Cerebellar nuclear complex (tissue), 1 donor: ENCODE measurements at places on chromosomes 1 and 21.

DNA sequence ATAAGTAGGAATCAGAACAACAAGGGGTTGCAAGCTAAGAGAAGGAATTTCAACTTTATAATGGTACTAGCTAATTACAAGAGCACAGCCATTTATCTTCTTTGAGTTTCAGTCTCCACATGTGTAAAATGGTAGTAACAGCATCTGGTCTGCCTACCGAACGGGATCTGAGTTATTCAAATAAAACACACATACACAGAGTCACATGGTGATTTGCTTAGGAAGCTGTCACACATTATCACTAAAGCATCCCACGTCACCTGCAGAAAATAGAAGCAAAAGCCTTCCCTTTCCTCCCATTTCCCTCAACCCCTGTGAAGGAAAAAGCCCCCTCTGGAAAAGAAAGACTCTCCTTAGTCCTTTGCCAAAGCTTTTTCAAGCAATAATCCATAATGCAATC, 389.7 kb downstream of the OMA1 start:
- no peak for DNase-seq

DNA sequence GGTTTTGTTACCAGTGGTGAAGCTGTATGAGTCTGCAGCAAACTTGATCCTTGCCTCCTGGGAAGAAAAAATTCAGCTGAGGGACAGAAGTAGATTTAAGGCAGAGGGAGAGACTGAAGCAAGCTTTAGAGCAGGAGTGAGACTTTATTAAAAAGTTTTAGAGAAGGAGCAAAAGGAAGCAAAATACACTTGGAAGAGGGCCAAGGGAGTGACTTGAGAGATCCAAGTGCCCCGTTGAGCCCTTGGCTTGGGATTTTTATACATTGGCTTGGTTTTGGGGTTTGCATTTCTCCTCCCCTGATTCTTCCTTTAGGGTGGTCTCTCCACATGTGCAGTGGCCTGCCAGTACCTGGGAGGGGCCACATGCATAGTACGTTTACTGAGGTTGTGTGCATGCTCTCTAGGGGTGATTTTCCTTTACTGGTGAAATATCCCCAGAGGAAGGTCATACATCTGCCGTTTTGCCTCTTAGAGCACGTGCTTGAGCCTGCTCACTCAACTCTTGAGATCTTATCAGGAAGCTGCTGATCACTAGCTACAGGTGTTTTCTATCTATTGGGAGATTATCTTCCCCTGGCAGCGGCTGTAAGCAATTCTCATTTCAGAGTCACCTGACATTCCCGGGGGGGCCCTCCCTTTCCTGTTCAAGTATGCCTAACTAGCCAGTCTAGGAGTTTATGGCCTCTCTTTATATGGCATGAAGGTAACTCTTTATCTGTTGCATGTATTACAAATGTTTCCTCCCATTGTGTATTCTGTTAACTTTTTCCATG, 20.3 kb downstream of the FASLG start:
- DNase-seq: no peak

- DNase-seq: no peak
Measured at GRCh38 chr1:233725423-233725822, 111.5 kb downstream of the KCNK1 start.

DNA sequence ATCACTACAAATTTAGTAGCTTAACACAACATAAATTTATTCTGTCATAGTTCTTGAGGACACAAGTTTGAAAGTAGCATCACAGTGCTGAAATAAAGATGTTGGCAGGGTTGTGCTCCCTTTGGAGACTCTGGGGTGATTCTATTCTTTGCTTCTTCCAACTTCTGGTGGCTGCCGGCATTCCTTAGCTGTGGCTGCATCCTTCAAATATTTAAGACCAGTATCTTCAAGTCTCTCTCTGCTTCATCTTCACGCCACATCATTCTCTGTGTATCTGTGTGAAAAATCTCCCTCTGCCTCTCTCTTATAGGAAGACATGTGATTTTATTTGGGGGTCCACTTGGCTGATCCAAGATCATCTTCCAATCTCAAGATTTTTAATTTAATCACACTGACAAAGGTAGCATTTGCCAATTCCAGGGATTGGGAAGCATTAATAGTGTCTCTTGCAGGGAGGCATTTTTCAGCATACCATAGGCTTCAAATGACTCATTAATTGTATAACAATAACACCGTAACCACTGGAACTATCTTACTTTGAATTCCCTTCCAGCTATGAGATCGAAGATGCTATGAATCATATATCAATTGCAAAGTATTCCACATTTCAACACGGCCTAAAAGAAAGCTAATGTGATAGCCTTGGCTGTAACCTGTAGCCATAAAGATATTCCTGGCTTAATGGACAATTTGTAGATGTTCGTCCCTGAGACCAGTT, 74.6 kb downstream of the DPT start:
- DNase-seq: no peak

DNA sequence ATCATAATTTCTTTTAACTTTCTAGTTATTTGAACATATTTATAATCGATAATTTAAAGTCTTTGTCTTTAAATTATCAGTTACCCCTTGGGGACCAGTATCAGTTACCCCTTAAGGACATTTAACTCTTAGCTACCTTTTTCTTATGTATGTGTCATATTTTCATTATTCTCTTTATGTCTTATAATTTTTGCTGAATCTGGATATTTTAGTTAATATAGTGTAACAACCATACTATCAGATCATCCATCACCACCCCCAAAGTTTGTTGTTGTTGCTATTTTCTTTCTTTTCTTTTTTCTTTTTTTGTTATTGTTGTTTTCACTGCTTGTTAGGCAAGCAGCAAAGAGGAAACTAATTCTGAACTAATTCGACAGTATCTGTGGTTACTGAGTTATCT, 57.0 kb upstream of the TNFSF18 start:
- no peak for DNase-seq

DNA sequence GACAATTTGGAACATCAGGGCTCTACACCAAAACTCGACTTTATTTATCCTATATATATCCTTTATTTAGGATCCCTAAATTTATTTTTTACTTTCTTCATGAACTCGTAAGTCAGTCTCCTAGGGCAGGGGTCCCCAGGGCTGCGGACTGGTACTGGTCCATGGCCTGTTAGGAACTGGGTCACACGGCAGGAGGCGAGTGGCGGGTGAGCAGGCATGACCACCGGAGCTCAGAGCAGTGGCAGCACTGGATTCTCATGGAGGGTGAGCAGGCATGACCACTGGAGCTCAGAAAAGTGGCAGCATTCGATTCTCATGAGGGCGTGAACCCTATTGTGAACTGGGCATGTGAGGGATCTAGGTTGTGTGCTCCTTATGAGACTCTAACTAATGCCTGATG, 427.0 kb downstream of the SMYD3 start:
- no peak for DNase-seq

DNA sequence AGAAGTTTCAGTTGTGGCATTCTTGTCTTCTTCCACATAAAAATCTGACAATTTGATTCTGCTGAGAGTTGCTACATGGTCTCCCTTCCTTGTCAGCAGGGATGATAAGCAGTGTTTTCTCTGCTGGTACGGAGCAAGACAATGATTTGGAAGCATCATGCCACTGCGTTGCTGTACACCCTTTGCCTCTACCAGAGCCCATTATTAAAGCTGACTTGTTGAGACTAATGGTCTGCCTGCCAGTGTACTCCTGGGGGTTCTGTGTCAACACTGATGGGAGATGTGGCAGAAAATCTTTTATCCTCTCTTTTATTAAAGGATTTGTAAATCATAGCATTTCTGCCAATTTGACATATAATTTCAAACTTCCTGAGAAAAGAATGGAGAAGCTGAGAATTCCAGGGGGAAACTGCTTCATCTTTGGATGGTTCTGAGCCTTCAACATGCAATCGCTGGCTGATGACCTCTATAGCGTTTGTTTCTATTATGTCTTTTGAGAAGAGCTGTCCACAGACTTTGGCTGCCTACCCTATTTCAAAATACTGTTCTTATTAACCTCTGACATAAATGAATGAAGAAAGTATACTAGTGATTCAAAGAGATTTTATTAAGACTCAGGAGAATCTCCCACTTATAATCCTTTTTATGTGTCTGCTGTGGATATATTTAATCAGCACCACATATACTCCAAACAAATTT, 47.9 kb upstream of the DYNLT5 start:
- no peak for DNase-seq

DNA sequence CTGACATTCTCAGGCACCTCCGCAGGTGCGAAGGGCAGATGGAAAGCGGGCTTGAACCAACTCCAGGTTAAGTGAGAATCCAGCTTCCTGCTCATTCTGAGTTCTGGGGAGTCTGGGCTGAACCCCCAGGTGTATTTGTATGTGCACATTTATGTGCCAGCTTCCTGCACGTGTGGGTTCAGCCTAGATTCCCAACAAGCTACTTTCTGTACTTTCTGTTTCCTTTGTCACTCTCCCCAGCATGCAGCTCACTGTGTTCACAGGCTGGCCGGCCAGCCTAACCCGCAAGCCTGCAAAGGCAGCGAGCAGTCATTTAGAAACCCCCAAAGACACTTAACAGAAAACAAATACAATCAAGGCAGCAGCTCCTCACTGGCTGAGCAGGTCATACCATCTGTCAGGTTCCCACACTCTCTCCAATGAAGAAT, 1.3 kb upstream of the IL19 start:
- no peak for DNase-seq

DNA sequence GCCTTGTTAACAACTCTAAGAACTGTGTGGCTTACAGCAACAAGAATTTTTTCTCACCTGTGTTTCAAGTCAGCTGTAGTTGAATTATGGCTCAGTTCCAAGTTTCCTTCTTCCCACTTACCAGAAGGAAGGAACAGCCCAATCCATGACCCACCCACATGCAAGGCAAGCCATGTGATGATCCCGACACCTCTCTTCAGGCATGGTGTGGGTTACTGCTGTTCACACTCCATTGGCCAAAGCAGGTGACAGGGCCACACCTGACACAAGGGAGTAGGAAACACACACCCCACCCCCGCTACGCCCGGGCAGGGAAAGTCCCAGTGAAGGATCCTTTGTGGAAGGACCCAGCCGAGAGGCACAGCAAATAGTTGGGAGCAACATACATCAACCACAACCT, 36.3 kb downstream of the KCNJ15 start:
- no peak for DNase-seq

DNA sequence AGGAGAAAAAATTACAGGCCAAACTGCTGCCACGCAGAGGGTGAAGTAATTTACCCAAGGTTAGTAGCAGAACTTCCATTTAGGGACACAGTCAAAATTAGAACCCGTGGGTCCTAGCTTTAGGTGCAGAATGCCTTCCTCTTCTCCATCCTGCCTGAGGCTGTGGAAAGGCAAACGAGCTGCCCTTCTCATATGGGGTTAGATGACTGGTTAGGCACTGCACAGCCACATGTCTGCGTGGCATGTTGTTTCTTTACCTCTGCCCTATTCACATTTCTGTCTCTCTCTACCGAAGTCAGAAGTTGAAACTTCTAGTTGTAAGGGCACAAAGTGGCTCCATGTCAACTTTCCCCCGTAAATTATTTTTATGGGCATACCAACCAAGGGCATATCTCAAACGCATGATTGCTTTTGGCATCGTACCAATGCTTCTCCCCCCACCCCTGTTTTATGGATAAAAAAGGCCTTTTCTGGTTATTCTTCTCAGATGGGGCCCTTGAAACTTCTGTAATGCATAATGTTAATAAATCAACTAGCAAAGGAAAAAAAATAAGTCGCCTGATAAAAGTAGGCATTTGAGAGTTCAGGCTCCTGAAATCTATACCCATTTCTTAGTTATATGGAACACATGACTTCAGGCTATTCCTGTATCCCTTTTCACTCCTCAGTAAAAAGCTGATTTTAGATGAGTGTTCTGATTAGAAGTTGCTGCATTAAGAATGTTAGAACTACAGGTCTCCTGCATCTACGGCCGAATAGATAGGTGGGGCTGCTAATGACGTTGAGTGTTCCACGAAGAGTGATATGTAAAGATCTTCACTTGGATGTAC, 139.6 kb upstream of the NRIP1 start:
- no peak for DNase-seq

GRCh38 chr1:48164571-48164970, 57.9 kb upstream of the SLC5A9 start:
- no peak for DNase-seq

GRCh38 chr21:15005391-15005790, 59.4 kb downstream of the NRIP1 start:
- no peak for DNase-seq

DNA sequence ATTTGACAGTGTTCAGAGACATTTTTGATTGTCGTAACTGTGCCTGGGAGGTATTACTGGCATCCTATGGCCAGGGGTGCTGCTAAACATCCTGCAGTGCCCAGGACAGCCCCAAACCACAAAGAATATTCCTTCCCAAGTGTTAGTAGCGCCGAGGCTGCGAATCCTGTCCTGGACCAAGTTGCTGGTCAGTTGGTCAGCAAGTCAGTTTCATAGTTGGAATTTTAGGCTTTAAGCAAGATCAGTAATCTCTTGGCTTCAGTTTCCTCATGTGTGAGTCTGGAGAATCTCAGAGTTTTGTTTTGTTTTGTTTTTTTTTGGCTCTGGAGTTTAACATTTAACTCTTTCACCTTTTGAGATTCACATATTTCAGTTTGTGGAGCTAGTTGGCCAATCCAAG, 65.0 kb downstream of the MTR start:
- no peak for DNase-seq

DNA sequence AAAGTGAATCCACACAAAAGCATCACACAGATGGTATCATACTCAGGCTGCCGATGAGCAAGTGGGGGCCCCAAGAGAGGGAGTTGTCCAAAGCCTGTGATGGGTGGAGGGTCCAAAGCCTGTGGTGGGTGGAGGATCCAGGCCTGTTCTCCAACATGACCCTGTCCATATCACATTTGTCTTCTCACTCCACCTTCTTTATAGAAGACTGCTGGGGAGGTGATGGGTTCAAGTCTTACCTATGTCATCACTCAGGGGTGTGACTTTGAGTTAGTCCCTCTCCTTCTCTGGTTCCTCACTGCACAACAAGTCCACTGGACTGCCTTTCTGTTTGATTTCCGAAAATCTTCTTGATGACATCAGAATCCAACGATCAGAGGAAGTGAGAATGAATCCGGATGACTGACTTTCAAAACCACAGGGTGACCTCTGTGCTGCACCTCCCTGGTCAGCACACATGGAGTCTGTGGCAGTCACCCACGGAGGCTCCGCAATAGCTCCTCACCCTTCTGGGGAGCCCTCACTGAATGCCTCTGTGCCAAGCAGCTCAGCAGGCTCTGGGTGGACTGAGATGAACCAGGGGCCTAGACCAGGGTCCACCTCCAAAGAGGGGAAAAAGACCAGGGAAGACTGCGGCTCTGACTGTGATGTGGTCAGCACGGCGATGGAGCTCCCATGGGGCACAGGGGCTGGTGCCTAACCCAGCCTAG, 166.8 kb downstream of the HIVEP3 start:
- DNase-seq: no peak

GRCh38 chr21:21283810-21284209, 285.6 kb downstream of the NCAM2 start:
- no peak for DNase-seq

DNA sequence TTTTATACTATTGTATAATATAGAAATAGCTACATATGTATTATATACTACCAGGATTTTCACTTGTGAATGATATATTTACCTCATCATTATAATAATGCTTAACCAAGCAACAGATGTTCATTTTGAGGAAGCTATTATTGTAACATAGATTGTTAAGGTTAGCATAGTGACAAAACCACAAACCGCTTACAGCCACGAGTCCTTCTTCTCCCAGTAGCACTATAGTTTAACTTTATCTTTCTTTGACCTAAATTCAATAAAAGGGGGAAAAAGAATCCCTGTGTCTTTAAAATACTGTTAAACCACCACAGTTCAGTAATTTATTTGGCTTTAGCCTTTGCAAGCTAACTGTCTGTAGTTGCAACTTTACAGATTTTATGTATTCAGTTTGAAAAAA, 1039.4 kb upstream of the B3GALT2 start:
- no peak for DNase-seq

GRCh38 chr1:58695206-58695605, 4.7 kb downstream of the MYSM1 start:
- no peak for DNase-seq

GRCh38 chr1:151918819-151919610, 9.7 kb upstream of the THEM4 start:
- no peak for DNase-seq
